ENCODE measurements at places on chromosomes 16 and 17. TPM values are rescaled to one million over a fixed set of nuclear protein-coding genes. Genes with fewer than 3 reads are reported as not detected.

DNA sequence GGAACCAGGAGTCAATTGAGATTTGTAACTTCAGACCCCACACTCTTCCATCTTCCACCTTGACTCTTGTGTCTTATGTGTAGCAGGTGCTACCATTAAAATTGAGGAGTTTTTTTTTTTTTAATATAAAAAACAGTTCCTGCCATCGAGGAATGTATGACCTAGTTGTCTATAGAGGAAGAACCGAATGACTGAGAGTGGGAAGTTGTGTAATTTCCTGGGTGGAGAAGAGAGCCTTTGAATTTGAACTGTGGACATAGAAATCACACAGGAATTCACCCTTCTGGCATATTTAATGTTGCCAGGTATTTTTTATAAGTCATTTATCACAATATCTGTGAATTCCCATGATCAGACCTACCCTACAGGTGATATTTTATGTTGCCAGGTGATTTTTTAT lies 22.0 kb downstream of the SP2 start:
- peaks cover 15% of the 10 kb centered on the region for H3K4me1 ChIP-seq
- no peak for DNase-seq
- H3K27ac ChIP-seq: no peak overlapping the region
- peaks cover 24% of the 10 kb centered on the region for H3K36me3 ChIP-seq

DNA sequence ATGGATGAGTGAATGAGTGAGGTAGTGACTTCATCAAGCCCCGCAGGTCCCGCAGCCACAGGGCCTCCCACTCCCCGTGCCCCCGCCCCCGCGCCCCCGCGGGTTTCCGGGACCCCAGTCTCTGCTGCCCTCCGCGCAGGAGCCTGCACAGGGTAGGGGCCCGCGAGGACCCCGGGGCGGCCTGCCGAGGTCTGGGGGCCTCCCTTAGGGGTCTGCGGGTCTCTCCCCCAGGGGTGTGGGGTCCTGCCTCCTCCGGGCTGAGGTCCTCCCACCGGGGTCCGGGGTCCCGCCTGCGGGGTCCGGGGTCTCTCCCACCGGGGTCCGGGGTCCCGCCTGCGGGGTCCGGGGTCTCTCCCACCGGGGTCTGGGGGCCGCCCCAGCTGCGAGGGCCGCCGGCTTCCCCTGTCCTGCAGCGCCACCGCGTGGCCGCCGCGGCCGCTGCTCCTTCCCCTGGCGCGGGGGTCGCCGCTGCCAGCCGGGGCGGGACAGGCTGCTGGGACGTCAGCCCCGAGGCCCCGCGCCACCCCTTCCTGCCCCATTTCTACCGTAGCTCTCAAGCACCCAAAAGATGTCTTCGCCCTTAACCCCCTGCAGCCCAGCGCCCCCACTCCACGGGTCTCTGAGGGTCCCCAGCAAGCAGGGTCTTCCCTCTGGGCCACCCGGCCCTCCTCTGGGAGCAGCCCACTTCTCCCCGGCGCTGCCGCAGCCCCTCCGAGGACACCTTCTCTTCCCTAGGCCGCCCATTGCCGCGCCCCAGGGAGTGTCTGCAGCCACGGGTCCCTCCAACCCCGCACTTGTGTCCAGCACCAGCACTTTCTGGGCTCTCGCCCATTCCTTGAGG lies 10.4 kb upstream of the CHMP6 start:
- H3K4me3 ChIP-seq: peak overlapping the region; percentile 21
- peaks cover 6% of the 10 kb centered on the region for H3K4me1 ChIP-seq
- no peaks in the 10 kb centered on the region for H3K27me3 ChIP-seq
- DNase-seq: no peak
- no peak overlapping the region for H3K27ac ChIP-seq
- no peaks in the 10 kb centered on the region for H3K36me3 ChIP-seq

GRCh38 chr16:50674831-50675230 lies 6.3 kb downstream of the SNX20 start:
- H3K27me3 ChIP-seq: no peaks in the 10 kb centered on the region
- no peaks in the 10 kb centered on the region for H3K4me1 ChIP-seq
- H3K4me3 ChIP-seq: no peak overlapping the region
- no peaks in the 10 kb centered on the region for H3K36me3 ChIP-seq

DNA sequence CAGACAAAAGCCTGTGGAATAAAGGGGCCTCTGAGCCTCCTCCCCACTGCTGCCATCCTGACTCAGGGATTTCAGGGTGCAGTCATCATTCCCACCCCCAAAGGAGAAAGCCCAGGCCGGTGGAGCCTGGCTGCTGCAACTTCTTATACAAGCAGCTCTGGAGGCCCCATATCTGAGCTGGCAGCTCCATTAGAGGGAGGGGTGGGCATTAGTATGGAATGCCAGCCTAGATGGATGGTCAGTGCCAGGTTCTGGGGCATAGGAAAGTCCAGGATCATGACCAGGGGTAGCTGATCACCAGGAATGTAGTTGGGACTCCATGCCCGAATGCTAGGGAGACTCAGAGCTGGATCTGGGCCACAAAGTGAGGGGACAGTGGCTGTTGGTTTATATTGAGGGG lies 581.0 kb downstream of the KCNJ18 start:
- DNase-seq: no peak
- H3K4me1 ChIP-seq: no peaks in the 10 kb centered on the region
- H3K27me3 ChIP-seq: no peaks in the 10 kb centered on the region
- H3K4me3 ChIP-seq: no peak overlapping the region
- H3K36me3 ChIP-seq: no peaks in the 10 kb centered on the region
- H3K27ac ChIP-seq: no peak overlapping the region

- H3K27ac ChIP-seq: no peak overlapping the region
- peak overlapping the region; percentile 0 for H3K4me3 ChIP-seq
- peaks cover 37% of the 10 kb centered on the region for H3K27me3 ChIP-seq
- no peaks in the 10 kb centered on the region for H3K36me3 ChIP-seq
- H3K4me1 ChIP-seq: peaks cover 10% of the 10 kb centered on the region
Measured at GRCh38 chr17:35371934-35372333, 1.5 kb downstream of the SLFN11 start.

- H3K36me3 ChIP-seq: no peaks in the 10 kb centered on the region
- no peak overlapping the region for H3K4me3 ChIP-seq
- H3K27me3 ChIP-seq: no peaks in the 10 kb centered on the region
- DNase-seq: no peak
- H3K4me1 ChIP-seq: peaks cover under 1% of the 10 kb centered on the region
Measured at GRCh38 chr16:19288872-19289799, 3.6 kb downstream of the CLEC19A start.

KLHL10 gene
- total RNA-seq: not detected

TAC4 gene
- total RNA-seq: not detected

All from gastrocnemius medialis (tissue), 4 donors.